ENCODE measurements at places on chromosomes 16 and 17. TPM values are rescaled to one million over a fixed set of nuclear protein-coding genes. Genes with fewer than 3 reads are reported as not detected.

SOST gene
- 8.8 TPM for total RNA-seq

MFAP4 gene
- 39.1 TPM for total RNA-seq

CCDC102A gene
- total RNA-seq = 19.3 TPM

PRSS36 gene
- 0.59 TPM for total RNA-seq

C1QTNF8 gene
- 0.13 TPM for total RNA-seq

CA7 gene
- total RNA-seq = not detected
